Stimulated activated naive CD4-positive, alpha-beta T cell treated with Interleukin-2 at 50 U/mL for 16 hours (primary cell): ENCODE measurements at places on chromosomes 6 and 20.

DNA sequence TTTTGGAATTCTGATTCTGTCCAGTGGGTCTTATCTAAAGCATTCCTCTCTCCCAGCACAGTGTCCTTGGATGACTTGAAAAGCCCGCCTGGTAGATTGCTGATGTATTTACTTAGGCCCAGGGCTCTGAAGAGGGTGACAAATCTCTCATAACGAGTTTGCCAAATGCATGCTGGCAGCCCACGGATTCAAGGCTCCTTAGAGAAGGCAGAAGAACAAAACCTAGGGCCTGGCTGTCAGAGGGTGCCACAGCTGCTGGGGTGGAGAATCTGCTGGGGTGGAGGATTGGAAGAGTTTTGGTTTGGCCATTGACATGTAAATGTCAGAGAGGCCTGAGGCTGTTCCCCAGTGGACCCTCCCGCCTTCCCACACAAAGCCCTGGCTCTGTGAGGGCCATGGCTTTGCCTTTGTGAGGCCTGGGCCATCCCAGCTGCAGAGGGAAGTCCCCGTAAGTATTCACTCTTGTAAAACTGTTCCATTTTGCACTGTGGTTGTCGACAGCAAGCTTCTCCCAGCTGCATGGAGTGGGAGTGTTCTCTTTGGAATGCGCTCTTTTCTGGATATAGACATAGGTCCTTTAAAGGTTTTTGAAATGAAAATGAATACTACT lies 50.3 kb downstream of the ANKRD6 start:
- no peak for DNase-seq

DNA sequence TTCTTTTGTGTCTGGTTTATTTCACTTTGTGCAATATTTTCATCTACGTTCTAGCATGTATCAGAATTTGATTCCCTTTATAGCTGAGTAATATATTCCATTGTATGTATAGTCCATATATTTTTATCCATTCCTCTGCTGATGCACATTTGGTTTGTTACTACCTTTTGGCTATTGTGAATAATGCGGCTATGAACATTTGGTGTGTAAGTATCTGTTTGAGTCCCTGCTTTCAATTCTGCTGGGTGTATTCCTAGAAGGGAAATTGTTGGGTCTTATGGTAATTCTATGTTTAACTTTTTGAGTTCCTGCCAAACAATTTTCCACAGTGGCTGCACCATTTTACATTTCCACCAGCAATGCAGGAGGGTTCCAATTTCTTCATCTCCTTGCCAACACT lies 52.4 kb downstream of the DNAH8 start:
- DNase-seq: no peak

- no peak for DNase-seq
These were observed 114.7 kb downstream of the EDN3 start for GRCh38 chr20:59414936-59415623.

GRCh38 chr6:7101290-7101689 lies 6.5 kb upstream of the RREB1 start:
- no peak for DNase-seq

DNA sequence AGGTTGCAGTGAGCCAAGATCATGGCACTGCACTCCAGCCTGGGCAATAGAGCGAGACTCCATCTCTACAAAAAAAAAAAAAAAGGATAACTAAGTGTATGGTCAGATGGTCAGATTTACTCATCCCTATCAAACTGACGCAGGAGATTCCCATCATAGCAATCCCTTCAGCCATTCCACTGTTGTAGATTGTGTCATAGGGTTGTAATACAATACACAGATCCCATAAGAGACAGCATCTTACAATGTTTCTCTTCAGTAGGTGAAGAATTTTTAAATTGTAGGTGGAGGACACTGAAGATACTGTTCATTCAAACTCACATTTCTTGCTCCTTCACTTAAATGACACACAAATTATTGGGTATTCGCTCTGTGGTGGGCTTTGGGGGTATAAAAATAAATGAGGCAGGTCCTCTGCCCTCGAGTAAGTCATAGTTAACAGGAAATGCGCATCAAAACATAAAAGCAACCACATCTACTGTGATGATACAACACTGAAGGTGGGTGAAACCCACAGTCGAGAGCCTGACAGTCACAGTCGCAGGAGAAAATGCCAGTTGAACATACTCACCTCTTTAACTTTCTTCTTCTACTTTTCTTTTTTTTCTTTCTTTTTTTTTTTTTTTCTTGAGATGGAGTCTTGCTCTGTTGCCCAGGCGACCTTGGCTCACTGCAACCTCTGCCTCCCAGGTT lies 205.5 kb downstream of the ZNF217 start:
- no peak for DNase-seq

DNA sequence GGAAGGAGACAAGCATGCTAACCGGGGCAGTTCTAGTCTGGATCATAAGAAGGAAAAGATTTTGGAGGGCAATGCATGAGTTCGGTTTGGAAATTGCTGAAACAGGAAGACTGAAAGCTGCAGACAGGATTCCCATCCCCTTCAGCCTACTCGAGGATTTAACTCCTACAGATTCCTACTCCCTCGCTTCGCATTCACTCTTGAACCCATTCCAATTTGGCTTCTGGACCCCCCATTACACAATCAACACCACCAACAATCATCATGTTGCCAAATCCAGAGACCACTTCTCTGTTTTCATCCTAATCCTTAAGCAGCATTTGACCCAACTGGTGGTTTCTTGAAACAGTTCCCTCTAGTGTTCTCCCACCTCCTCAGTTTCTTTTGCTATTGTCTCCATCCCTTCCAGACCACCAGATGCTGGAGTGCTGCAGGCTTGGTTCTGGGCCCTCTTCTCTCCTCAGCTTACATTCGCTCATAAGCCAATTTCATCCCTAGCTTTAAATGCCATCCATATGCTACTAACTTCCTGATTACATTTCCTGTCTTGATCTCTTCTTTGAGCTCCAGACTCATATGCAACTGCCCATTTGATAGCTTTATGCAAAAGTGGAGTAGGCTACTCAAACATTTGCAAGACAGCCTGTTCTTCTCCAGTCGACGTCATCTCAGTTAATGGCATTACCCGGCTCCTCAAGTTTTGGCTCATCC lies 66.5 kb downstream of the DTNBP1 start:
- no peak for DNase-seq

DNA sequence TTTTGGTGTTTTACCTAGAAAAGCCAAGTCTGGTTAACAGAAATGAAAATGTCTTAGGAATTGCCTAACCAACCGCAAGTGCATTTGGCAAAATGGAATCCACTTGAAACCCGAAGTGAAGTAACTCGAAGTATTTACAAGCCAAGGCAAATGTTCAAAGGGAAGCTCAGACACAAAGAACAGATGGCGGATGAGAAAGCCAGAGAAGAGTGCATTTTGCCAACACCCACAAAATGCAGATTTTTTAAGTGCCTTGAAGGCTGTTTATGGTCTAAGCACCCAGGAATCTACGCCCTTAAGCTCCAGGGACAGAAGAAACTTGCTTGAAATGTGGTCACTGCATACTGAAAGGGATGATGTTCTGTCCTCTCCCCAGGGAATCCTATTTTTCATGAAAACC lies 70.0 kb upstream of the TBXT start:
- DNase-seq: no peak

DNA sequence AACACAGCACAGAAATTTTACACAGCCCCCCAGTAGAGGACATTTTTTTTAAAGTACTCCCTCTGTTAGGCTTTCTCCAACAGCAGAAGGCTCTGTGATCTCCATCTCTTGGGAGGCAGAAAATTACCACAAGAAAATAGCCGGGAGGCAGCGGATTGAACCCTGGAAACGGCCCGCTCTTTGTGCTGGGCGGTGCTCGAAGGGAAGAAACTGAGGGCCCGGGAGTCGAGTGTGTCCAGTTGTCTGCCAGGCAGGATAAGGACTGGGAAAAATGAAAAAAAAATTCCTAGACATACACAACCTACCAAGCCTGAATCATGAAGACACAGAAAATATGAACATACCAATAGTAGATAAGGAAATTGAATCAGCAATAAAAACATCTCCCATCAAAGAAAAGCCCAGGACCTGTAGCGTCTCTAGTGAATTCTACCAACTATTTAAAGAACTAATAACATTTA lies 31.5 kb downstream of the POM121L2 start:
- no peak for DNase-seq

GRCh38 chr6:4319981-4320683 lies 184.8 kb upstream of the ECI2 start:
- DNase-seq: no peak

- no peak for DNase-seq
These were observed 4.4 kb upstream of the RBM38 start for GRCh38 chr20:57386762-57387161.

DNA sequence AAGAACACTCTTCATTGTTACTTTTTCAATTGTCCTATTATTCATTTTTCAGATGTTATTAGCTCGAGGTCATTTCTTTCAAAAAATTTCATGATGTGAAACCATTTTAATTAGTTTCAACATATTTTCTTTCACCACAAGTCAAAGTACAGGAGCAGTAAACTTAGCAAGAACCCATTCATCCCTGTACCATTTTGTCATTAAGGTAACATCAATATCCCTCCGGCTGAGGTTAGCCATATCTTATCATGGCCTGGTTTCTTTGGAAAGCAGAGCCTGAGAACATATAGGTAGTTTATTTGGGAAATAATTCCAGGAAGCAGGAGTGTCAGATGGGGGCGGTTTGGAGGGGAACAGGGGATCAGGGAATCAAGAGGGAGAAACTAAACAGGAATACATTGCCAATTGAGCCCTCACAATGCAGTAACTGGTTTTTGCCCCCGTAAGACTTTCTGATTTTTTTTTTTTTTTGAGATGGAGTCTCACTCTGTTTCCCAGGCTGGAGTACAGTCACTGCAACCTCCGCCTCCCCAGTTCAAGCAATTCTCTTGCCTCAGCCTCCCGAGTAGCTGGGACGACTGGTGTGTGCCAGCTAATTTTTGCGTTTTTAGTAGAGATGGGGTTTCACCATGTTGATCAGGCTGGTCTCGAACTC lies 83.7 kb downstream of the MKKS start:
- DNase-seq: no peak

DNA sequence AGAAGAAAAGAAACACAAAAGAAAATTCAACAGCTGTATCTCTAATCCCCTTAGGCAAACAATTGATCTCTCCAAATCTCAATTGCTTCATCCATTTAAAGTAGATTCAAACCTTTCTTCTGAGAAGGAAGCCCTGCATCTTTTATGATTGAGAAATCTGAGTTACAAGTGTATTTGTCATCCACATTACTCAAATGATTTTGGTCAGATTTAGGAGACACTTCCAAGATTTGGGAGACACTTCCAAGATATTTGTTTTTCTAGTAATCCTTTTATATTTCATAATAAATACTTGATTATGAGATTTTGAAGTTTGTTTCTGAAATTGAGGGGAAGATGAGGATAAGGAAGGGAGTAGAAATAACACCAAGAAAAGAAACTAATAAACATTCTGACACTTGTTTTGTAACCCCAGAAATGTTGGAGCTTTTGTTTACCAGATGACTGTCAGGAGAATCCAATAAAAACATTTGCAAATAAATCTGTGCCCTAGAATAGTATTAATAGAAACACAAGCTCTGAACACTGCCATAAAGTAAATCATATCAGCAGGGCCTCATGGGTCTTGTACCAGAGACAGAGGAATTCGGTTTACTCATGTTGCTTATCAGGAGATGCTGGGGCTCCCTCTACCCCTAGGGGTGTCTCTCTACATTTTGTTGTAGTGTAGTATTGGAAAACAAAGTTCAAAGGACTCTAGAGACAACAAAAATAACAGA lies 314.3 kb upstream of the NT5E start:
- no peak for DNase-seq

DNA sequence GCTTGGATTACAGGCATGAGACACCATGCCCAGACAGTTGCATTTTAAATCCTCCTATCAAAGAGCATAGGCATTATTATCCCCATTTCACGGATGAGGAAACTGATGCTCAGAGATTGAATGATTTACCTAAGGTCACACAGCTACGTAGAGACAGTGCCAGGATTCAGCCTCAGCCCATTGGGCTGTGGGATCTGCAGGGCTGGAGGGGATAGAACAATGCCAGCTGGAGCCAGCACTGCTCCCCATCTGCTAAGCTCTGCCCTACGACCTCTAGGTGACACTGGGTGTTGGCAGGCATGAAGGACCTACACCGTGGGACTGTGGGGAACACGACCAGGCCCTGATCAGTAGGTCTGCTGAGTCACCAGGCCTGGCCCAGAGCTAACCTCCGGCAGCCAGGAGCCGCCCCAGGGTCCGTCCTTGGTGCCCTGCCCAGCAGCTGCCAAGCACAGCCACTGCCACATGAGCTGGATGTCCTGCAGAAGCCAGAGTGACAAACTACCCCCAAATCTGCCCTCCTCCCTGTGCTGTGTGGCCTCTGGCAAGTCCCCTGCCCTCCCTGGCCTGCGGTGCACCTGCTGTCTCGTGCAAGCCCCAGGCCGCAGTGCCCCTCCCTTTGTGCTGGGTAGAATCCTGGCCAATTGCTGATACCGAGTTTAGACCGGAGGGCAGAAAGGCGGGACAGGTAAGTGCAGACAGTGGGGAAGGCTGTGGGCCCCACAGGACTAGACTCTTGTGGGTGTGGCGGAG lies 47.6 kb upstream of the PTGIS start:
- DNase-seq: no peak

GRCh38 chr6:105515054-105515453 lies 112.2 kb upstream of the PREP start:
- DNase-seq: no peak

DNA sequence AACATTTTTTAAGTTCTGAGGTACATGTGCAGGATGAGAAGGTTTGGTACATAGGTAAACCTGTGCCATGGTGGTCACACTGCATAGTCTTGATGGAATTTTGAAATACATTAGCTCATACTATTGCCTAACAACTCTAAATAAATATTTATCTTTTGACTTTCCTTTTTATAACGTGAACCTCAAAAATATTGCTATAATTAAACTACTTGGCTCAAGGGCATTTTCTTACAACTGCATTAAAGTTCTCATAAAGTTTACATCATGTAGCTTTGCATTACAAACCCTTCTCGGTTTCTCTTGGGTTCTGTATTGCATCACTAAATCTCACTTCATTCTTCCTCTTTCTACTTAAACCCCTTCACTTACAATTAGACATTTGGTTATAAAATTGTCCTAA lies 636.0 kb upstream of the PTCHD4 start:
- no peak for DNase-seq

DNA sequence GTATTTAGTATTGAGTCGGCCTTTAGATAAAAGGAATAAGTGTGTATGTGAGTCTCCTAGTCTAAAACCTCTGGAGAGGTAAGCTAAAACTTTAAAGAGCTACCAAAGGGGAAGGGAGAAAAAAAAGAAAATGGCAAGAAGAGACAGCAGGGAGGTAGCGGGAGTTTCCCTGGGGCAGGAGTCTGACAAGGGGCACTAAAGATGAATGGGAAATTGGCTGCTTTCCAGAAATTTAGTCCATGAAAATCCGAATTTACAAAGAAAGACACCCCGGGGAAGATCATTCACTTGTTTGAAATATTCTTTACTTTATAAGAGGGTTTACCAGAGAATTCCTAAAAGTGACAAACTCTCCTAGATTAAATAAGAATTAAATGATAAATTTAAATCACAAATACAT lies 19.3 kb downstream of the RMND1 start:
- no peak for DNase-seq
